ENCODE measurements at places on chromosomes 1 and 21.
A peak's percentile ranks its signal among the peaks of the same experiment; 100 is the strongest.

- no peak for DNase-seq
Measured at GRCh38 chr1:15336866-15337265, 72.8 kb upstream of the EFHD2 start.

- no peak for DNase-seq
Measured at GRCh38 chr21:28308516-28308915, 684.2 kb downstream of the LTN1 start.

DNA sequence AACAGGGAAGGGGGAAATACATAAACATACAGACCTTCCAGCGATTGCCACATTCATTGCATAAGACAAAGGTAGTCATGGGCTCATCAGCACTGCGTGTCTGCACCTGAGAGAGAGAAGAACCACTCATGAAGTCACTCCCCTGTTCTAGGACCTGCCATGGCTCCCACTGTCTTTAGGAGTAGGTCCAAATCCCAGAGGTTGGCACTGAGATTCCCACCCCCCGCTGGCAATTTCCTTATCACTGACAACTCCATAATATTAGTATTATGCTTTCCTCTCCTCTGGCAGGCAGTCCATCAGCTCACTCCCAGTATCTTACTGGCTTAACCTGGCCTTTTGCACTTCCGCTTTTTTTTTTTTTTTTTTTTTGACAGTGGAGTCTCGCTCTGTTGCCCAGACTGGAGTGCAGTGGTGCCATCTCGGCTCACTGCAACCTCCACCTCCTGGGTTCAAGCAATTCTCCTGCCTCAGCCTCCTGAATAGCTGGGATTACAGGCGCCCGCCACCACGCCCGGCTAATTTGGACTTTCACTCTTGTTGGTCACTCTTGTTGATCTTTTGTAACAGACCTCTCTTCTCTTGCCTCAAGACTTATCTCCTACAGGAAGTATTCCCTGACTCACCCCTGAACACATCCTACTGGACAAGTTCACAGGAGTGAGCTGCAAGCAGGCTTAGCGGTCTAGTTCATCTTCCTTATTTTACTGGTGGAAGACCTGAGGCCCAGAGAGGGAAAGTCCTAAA, 14.8 kb upstream of the ZNF436 start:
- no peak for DNase-seq

- no peak for DNase-seq
Measured at GRCh38 chr1:178168536-178168935, 74.6 kb downstream of the RASAL2 start.

DNA sequence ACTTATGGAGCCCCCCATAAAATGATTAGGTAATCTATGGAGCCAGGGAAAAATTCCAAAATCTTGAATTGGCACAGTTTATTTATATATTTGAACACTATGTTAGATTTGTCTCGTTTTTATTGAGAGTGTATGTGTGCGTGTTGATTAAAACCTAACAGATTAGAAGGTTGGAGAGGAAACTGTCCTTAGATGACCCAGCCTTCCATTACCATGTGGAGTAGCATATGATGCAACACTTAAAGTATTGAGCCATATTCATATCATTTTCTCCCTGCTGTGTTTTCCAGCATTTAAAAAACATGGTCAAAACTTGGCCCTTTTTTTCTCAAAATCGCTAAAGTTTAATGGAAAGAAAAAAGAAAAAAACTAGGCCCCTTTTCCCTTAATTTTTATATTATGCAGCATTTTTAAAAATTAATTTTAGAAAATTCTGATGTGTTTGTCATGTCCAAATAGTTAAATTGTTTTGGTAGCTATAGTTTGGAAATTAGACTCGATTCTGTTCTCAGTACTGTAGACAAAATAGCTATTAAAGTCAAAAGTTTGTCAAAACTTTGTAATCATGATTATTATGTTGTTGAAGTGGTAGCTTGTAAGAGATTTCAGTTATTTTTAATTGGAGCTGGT, 2.3 kb downstream of the LRRC8D start:
- DNase-seq: no peak

GRCh38 chr1:53462769-53463501, 3.7 kb downstream of the DMRTB1 start:
- no peak for DNase-seq

DNA sequence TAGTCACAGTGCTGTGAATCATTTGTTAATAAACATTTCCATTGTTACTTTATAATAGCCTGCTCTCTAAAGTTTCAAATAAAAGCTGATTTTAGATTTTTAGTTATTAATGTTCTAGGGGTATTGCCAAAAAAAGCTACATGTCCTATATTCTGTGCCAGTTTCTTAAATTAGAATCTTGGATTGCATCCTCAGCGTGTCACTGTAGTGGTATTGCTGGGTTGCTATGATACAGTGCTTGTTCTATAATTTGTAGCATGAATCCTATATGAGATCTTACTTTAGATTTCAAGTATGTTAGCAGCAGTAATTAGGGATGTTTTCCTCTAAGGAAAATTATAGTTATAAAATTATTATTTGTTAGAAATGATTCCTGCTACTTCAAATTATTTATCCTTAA, 16.4 kb downstream of the PPP2R5A start:
- DNase-seq: no peak

DNA sequence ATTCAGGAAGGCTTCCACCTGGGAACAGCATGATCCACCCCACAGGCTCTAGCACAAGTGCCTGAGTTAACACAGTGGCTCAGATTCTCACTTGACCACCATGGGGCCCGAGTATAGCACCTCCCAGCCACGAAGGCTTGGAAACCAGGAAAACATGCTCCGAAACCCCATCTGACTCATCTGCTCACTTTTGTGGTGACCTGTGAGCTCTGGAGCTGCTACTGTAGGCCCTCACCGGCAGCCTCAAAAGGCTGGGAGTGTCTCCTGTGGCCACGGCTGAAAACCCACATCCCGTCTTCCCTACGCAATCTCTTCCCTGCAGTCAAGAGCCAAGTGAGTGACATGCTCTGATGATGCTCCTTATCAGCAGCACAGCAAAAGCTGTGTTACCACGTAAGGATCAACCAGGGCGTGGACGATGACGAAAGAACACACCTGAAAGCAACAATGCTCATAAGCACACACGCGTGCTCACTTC, 81.4 kb downstream of the TGFBR3 start:
- no peak for DNase-seq

- DNase-seq: no peak
Measured at GRCh38 chr21:40379881-40380810, 466.8 kb downstream of the DSCAM start.

- peak; percentile 74 for DNase-seq
Measured at GRCh38 chr21:40386294-40386911, 460.6 kb downstream of the DSCAM start.

DNA sequence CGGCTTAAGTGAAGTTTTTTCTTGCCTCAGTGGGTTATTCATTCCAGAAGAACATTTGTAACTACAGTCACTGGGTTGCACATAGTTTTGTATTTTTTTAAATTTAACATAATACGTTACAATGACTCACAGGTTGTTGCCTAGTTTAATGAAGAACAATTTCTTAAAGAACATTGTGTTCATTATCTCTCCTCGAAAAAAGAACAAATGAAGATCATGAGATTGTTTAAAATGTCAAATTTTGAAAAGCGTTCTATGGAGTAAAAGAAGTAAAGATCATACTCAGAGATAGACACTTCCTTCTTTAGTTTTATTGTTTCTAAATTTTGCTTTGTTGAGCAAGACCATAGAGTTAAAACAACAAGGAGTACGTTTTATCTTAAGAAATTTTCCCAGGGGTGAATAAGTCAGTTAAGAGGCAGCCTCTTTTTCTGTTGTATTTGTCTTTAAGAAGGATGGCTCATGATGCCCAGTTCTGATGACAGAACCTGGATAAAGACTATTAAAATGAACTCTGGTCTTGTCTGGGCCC, 10.5 kb upstream of the SLAMF1 start:
- no peak for DNase-seq

GRCh38 chr1:153677718-153678518, 570 bp upstream of the NPR1 start:
- peak; percentile 15 for DNase-seq

DNA sequence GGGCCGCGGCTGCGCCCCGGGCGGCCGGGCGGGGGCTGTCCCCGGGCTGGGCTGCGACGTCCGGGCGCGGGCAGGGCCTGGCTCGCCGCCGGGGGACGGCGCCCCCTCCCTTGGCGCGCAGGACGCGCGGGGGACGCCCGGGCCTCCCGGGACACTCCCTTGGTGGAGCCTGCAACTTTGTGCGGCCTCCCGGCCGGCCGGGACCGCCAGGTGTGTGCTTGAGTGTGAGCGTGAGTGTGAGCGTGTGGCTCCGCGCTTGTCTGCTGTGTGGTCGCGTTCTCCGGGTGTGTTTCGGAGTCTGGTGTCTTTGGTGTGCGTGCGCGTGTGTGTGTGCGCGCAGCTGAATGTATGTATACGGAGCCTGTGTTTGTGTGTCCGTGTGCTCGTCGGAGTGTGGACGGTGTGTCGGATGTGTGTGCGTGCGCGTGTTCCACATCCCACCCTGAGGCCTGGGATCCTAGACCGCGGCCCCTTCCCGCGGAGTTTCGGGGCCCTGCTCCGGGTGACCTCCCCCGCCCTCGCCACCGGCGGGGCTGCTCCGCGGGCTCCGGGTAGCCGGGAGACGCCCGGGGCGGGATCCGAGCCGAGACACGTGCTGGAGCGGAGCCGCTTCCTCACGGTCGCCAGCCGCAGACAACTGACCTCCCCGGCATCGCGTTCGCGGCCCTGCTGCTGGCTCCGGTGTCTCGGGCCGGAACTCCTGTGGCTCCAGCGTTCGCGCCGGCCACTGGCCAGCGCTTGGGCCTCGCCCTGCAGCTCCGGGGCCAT, 1.7 kb downstream of the PTPRU start:
- no peak for DNase-seq

DNA sequence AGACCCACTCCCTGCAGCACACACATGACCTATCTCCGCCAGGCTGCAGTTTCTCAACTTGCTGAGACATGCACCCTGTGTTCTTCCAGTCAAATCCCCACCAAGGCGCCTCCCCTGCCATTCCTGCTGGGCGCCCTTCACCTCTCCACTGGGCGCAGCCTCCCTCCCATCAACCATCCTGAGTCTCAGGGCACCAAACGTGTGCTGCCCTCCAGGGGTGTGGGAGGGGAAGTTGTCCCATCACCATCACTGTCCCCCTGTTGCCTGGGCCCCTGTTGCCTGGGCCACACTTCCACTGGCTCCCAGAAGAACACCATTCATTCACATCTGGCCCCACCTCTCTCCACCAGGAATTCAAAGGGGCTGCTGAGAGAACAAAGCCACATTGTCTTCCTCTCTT, 44.9 kb upstream of the EFHD2 start:
- no peak for DNase-seq

- no peak for DNase-seq
Measured at GRCh38 chr1:228285661-228286504, 78.0 kb downstream of the OBSCN start.

DNA sequence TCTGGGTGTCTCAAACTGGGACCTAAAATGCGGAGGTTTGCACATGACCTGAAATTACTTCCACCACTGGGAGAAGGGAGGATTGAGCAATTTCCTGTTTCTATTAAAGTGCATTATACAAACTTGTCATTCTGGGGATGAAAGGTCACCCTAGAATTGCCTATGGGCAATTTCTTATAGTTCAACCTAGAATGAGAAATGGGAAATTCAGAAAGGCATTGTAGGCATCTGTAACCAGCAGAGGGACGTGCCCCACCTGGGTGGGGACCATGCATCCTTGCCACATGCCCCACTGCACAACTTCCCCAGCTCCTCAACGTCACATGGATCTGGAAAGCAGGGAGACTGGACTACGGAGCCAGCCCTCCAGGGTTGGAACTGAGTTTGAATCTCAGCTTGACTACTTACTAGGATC, 47.0 kb downstream of the MRPL39 start:
- DNase-seq: no peak

DNA sequence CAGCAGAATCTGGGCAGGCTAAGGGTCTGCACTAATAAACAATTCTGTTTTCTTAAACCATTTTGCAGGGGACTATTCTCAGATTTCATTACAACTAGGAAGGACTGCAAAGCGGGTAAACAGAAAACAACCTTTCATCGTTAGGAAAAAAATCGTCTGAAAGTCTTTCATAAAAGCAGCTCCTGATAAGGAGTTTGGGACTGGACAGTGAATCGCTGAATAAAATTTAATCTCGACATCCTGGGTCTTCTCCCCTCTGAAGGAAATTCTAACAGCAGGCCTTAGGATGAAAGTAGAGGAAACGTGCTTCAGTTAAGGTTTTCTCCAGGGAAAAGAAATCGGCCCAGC, 471 bp upstream of the MTF2 start:
- no peak for DNase-seq

- no peak for DNase-seq
Measured at GRCh38 chr1:234188454-234188792, 184.8 kb upstream of the COA6 start.

- no peak for DNase-seq
Measured at GRCh38 chr21:42880352-42880751, 1.0 kb upstream of the WDR4 start.

- no peak for DNase-seq
Measured at GRCh38 chr1:180254854-180255253, 24.8 kb downstream of the LHX4 start.

GRCh38 chr1:223240122-223240521, 97.1 kb upstream of the TLR5 start:
- no peak for DNase-seq

DNA sequence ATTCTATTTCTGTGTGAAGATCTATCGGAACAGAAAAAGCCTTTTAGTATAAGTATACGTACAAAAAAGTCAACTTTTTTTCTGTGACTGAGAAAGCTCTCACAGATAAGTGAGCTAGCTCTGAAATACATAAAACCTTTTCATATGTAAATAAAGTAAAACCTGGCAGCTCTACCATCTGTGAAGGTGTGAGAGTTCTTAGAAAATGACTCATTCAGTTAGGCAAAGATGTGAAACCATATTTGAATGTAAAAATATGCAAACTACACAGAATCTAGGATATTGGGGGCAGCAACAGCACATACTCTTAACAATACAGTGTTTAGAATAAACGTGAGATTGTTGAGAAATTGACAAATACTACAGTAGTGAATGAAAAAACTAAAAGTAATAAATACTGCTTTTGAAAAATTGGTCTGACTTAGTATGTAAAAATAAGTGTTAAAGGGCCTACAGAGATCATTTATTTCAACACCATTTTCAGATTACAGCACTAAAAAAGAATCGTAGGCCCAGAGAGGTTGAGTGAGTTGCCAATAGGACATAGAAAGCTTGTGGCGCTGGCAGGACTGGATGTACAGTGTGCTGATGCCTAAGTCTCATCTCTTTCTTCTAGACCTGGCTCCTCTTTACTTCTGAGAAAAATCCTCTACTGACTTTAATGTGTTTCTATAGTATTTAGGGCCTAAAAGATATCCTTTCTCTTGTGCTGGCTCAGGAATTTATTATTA, 19.8 kb downstream of the ATP6V1G3 start:
- DNase-seq: no peak

Measured in NCI-H774 (cell line).